Natural killer cell (primary cell): ENCODE measurements at places on chromosomes 3 and 15. TPM values are rescaled to one million over a fixed set of nuclear protein-coding genes. Genes with fewer than 3 reads are reported as not detected.

SLC15A2 gene
- 0.78 TPM for total RNA-seq

ZIC1 gene
- not detected for total RNA-seq

- DNase-seq: no peak
Measured at GRCh38 chr3:101095693-101096430, 102.6 kb upstream of the ABI3BP start.

DNA sequence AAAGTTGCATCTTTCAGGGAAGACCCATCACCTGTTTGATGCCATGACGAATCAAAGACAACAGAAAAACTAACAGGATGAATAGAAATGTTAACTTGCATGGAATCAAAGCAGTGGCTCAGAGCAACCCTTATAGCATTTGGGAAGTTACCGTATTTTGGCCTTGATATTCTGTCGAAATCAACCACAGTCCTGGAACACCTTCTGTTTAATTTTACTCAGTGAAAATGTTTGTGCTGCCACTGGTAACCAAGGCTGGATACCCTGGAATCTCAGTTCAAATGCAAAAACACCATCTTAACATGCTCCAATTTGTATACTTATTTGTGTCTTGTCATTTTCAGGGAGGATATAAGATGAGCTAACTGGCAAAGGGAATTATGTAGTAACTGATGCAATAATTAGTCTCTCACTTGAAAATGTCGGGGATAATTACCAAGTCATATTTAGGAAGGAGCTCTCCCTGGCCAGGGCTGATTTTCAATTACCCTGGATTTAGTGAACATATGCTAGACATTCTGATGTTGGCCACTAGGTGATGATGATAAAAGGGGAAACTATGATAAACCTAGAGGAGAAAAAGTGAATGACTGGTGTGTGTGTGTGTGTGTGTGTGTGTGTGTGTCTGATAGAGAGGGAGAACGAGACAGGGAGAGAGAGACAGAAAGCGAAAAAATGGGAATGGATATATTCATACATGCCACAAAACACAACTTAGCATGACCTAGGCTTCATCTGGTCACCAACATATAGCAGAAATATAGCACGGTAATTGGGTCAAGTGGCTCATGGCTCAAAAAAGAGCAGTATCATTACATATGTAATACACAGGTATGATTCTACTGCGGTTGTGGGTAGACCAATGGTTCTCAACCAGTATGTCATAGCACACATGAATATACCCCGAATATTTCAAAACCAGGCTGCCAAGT, 19.0 kb upstream of the PRICKLE2 start:
- DNase-seq: no peak

GRCh38 chr3:123159926-123160635, 41.7 kb upstream of the SEC22A start:
- no peak for DNase-seq
